AG04449 (cell line): ENCODE measurements at places on chromosomes 5 and 9.

- DNase-seq = no peak
Observed at GRCh38 chr9:135705376-135705775, 3.4 kb downstream of the KCNT1 start.

DNA sequence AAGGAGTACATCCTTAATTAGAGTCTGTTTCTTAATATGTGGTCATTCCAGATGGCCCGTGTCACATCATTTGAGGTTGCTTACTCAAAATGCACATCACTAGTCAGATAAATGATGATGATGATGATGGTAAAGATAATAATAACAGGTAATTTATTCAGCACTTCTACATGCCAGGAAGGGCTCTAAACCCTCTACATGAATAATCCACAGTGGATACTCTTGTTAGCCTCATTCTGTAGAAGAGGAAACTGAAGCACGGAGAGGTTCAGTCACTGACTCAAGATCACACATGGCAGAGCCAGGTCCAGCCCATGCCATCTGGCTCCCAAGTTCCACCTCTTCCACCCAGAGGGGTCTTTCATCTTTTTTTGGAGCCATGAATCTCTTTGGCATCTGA, 11.7 kb downstream of the SH3PXD2B start:
- no peak for DNase-seq

GRCh38 chr5:10439692-10440091, 2.0 kb upstream of the ROPN1L start:
- DNase-seq = no peak

DNA sequence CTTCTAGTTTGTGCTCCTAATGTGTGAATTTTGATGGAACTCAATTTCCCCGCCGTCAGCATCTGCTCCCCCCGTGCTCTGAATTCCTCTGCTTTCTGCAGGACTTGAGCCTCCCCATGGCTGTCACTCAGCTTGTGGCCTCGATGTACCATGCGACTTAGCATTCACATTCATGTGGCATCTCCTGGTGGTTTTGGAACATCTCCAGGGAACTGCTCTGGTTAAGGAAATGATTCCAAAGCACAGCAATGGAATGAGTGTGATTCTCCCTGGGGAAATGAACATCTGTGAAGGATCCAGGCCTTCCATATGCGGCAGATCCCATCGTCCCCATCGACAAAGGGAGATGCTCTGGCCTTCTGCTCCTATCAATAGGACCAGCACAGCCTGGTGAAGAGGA, 119.0 kb downstream of the ENTREP1 start:
- no peak for DNase-seq

- no peak for DNase-seq
Observed at GRCh38 chr5:80147119-80147815, 108.6 kb downstream of the SERINC5 start.

DNA sequence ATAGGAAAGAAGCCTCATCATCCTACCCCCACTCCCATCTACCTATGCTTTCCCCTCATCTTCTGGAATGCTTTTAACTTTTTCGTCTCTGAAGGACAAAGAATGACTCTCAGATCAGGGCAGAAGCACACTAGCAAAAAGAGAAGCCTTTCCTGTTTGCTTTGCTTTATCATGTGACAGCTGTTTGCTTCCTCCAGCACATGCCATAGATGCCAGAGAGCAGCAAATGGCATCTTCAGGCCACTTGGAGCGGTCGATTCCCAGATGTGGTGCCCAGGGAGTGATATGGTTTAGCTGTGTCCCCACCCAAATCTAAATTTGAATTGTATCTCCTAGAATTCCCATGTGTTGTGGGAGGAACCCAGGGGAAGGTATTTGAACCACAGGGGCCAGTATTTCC, 294.8 kb downstream of the GADD45G start:
- DNase-seq = no peak

GRCh38 chr5:151896031-151896691, 28.5 kb downstream of the GLRA1 start:
- DNase-seq = peak; percentile 71

GRCh38 chr9:29906065-29906464, 2332.8 kb upstream of the C9orf72 start:
- DNase-seq = no peak

GRCh38 chr9:38089387-38090165, 20.5 kb upstream of the SHB start:
- no peak for DNase-seq

DNA sequence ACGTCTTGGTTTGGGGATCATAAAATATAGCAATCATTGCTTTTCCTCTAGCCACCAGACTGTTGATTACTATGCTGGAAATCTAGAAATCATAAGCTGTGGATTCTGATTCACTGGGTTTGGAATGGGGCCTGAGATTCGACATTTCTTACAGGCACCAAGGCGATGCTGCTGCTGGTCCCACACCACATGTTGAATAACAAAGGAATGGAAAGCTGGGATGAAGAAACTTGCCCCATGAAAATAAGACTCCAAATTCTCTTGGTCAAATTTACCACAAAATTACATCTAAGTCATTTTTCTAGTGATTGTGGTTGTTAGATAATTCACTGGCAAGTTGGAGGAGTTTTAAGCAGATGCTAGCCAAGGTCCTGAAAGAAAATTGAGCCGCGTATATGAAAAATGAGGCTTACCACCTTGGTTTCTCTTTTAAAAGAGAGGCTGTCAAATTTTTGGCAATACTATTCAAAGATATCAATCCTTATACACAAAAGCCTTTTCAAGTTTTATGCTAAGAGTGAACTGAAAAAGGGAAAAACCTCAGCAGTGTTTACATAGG, 23.0 kb upstream of the MEIKIN start:
- no peak for DNase-seq

- no peak for DNase-seq
Observed at GRCh38 chr9:72826996-72827949, 125.6 kb downstream of the ALDH1A1 start.

- peak; percentile 90 for DNase-seq
Observed at GRCh38 chr5:107388141-107388861, 282.4 kb downstream of the EFNA5 start.

- peak; percentile 69 for DNase-seq
Observed at GRCh38 chr9:114606597-114607207, 4.4 kb upstream of the TMEM268 start.

GRCh38 chr9:117060963-117061362, 353.9 kb downstream of the ASTN2 start:
- no peak for DNase-seq
